ENCODE measurements at places on chromosomes 12 and 14.
A peak's percentile ranks its signal among the peaks of the same experiment; 100 is the strongest.

DNA sequence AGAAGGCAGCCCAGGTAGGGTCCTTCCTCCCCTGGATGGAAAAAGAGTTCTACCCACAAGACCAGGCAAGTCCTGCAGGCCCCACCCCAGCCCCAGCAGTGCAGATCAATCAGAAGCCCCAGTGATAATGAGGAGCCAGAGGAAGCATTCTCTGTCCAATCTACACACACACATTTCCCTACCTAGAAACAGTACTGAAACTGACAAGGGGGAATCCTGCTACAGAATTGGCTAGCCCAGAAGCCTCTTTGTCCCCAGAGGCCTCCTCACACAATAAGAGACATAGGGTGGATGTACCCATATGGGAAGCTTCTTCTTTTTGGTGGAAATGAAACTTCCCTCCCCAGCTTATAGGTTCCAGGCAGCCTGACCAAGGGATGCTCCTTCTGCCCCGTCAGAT lies 9.9 kb downstream of the FSCB start:
- DNase-seq: no peak

DNA sequence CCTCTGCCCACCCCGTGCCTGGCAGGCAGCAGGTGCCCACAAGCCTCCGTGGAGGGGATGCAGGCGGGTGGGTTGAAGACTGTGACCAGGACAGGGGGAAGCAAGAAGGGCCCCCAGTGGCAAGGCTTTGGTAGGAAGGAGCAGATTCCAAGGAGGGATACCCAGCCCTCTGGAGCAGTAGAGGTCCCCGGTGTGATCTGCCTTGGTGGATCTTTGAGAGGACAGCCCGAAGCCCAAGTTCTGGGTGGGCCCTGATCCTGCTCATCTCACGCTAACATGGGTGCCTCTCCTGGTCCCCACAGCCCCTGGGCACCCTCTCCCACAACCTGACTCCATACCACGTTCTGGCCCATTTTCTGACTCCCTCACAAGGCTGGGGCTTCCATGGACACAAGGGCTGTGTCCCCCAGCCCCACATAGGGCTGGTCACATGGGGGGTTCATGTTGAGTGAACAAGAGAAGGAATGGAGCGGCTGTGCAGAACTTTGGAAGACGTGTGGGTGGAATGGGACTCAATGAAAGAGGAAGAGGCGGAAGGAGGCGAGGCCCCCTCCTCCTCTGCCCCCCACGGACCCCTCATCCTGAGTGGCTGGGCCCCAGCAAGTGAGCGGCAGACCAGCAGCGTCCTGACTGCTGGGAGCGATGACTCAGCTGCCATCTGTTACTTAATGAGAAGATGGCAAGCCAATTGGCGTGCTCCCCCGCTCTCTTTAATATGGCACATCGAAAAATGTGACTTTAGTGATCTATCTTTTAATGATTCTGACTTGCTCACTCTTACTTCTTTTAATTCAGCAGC lies 77.0 kb upstream of the BCL11B start:
- no peak for DNase-seq

DNA sequence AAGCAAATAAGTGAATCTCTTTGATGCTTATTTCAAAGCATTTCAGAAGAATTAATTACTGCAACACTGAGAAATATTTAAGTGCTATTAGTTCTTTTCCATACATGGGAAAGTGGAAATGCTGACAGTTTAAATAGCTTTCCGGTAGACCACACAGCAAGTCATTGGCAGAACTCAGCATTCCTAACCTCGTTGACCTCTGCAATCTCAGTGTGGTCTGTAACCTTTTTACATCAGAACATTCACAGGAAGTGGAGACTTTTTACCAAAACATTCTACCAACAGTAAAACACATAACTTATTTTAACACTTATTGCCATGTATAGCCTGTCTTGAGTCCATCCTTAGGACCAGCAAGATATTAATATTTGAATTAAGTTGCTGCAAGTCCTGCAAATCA lies 249.5 kb upstream of the DCN start:
- DNase-seq: no peak

DNA sequence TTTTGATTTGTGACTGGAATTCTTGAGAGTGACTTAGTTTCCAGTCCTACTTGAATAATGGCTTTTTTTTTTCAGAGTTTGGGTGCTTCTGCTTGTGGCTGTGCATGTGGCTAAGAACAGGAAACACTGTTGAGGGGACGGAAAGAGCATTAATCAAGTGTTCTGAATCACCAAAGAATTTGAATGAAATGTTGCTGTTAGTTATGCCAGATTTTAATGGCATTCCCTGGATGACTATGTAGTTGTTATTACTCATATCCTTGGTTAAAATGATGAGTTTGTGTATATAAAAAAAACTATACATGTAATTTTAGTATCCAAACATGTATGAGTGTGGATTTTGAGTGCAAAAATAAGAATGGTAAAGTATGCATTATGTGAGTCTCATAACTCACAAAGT lies 347.9 kb downstream of the BCAT1 start:
- no peak for DNase-seq

- no peak for DNase-seq
Measured at GRCh38 chr12:62520361-62520760, 53.7 kb downstream of the MON2 start.

DNA sequence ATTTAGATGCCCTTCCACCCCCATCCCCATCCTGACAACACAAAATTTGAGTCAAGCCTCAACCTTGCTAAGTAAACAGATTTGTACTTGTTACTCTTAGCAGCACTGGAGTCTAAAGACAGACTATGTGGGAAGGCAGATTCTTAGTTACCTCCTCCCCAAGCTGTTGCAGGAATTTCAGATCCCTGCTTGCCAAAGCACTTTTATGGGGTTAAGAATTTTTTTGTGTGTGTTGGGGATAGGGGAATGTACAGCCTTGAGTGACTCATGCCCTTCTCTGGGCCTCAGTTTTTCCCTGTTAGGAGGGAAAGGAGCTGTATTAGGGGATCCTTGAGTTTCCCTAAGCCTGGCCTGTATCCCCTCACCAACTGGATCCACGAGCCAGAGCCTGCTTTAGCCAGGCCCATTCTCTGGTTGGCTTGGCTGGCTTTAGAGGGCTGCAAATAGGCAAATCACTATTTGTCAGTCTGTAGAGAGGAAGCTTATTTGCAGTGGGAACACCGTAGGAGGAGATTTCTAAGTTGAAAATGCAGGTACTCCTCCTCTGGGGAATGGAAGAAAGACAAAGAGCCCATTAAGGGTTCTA lies 27.7 kb upstream of the RNU6-8 start:
- DNase-seq: no peak

DNA sequence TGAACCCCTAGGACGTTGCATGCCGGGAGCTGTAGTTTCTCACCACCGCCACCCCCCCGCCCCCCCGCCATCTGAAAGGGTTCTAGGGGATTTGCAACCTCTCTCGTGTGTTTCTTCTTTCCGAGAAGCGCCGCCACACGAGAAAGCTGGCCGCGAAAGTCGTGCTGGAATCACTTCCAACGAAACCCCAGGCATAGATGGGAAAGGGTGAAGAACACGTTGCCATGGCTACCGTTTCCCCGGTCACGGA lies 501 bp upstream of the HSP90B1 start:
- DNase-seq: peak; percentile 72

- DNase-seq: no peak
Measured at GRCh38 chr12:30169839-30170591, 386.3 kb upstream of the TMTC1 start.

DNA sequence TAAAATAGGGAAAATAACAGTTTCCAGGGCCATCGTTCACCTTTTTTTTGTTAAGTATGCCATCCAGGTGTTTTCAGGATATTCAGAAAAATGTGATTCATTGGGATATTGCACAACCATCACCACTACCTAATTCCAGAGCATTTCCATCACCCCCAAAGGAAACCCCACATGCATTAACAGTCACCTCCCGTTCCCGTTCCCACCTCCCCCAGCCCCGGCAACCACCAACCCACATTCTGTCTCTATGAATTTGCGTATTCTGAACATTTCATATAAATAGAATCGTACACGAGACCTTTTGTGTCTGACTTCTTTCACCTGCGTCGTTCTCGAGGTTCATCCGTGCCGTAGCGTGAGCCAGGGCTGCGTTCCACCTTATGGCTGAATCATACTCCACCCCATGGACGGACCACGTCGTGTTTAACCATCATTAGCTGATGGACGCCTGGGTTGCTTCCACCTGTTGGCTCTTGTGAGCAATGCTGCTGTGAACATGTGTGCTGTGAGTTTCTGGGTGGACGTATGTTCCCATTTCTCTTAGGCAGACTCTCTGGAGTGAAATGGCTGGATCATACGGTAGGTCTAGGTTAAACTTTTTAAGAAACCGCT lies 51.0 kb upstream of the NCOR2 start:
- no peak for DNase-seq

DNA sequence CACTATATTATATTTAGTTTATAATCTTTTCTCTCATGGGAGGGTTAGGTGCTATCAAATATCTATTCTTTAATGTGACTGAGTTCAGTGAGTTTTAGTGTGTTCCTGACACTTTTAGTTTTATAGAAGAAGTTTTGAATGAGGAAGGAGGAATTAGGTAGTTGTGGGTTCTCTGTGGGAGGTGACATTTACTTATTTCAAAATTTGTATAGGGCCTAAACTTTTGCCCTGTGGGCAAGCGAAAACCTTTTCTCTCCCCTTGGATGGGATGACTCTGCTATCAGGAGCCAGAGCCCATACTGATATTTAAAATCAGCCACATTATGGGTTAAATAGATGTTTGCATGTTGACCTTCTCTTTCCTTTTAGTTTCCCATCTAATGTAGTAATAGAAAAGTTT lies 43.6 kb downstream of the SPATS2 start:
- no peak for DNase-seq

- DNase-seq: no peak
Measured at GRCh38 chr14:72290241-72290640, 358.0 kb downstream of the RGS6 start.

GRCh38 chr14:99612738-99613330 lies 8.8 kb upstream of the CCDC85C start:
- no peak for DNase-seq

- no peak for DNase-seq
Measured at GRCh38 chr14:75023108-75023507, 20.4 kb downstream of the EIF2B2 start.

DNA sequence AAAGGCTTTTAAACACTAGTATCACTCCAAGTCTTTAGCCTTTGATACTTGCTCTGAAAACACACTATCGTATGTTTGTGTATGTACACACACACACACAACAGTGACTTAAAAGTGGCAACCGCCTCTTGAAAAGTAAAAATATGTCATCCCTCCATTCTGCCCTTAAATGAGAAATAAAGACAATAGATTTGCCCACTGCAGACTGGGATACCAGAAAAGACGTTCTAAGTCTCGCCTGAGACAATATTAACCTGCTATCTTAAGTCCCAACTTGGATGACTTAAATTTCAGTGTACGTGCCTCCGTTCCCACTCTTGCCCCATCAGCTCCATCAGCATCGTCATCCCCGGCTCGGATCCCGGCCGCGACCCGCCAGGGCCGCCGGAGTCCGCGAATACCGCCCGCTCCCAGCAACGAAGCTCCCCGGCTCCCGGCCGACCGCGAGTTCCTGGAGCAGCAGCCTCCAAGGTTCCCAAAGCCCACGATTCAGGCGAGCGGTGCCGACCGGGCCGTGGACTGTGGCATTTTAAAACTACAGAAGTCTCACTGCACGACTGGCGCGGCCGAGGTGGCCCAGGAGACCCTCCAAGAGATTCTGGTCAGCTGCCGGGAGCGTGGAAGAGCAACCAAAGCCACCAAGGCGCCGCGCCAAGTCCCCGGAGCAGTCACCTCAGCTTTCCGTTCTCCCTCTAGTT lies 2.8 kb upstream of the ARID2 start:
- peak; percentile 30 for DNase-seq

DNA sequence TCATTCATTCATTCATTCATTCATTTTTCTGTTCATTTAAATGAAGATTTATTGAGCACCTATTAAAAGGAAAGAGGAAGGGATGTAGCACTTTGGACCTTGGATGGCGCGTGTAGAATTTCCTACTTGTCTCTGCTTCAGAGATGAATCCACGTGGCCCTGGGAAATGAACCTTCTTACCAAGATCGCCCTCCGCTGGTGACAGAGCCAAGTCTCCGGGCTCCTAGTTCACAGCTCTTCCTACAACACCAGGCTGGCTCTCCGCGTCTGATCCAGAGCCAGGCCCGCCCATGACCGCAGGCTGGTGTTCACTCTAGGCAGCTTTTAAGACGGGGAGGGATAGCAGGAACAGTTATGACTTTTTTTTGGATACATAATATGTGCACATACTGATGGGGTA lies 70.9 kb upstream of the PIWIL1 start:
- no peak for DNase-seq

- no peak for DNase-seq
Measured at GRCh38 chr12:85874031-85874461, at the start of gene NTS. TSS of gene NTS (plus strand) at chr12:85874295. CDS start at chr12:85874404, 109 bp downstream.

DNA sequence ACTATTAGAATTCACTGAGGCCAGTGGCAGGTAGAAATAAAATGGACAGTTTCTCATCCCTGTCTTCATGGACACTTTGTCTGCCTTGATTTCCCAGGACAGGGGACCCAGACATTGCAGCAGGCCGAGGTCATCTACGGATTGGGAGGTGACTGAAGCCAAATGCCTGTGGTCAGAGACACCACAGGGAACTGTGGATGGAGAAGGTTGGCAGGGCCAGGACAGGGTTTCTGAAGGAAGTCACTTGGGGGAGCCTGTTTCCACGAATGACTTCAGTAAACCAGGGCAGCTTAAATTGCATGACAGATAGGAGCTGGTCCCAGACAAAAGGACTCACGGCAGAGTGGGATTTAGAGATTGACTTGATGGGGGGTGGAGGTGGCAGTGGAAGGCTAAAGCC lies 224.9 kb downstream of the NTF3 start:
- no peak for DNase-seq

GRCh38 chr12:6966351-6966750 lies 4.1 kb downstream of the PHB2 start:
- DNase-seq: no peak

GRCh38 chr12:112638420-112638819 lies 153.1 kb upstream of the RPH3A start:
- DNase-seq: no peak

DNA sequence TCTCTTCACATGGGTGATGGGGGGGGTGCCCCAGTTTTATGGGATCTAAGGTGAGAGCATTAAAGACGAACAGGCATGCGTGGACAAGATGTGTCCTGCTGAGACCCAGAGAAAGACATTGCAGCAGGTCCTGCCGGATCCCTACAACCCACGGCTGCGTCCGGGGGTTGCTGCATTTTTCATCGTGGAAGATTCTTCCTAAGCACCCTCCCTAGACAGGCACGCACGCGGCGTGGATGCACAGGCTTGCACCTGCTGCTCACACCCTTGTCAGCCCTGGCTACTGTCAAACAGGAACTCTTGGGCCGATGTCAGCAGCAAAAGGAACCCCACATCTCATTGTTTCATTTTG lies 280.6 kb upstream of the RTL1 start:
- DNase-seq: no peak

DNA sequence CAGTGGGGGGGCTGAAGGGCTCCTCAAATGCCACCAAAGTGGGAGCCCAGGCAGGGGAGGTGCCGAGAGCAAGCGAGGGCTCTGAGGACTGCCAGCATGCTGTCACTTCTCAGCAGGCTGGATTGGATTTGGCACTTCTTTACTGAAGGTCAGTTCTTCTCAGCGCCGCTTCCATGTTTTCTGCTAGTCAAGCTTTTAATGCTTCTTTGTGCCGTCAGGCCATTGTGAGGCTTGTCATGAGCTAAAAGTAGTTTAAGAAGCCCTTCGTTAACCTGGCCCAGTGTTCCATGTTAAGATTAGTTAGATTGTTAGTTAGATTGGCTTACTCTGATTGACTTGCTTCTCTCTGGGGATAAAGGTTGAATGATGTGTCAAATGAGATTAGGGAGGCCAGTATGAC lies 13.4 kb downstream of the GABARAPL1 start:
- no peak for DNase-seq
